ENCODE measurements at places on chromosomes 3 and 15.

- no peak for DNase-seq
Observed at GRCh38 chr3:25863416-25863959, 73.6 kb downstream of the OXSM start.

- no peak for DNase-seq
Observed at GRCh38 chr15:101614761-101615160, 37.4 kb downstream of the TM2D3 start.

- no peak for DNase-seq
Observed at GRCh38 chr3:69926385-69926784, 73.1 kb upstream of the SAMMSON start.

- no peak for DNase-seq
Observed at GRCh38 chr15:86060674-86061073, 19.0 kb upstream of the AGBL1 start.

DNA sequence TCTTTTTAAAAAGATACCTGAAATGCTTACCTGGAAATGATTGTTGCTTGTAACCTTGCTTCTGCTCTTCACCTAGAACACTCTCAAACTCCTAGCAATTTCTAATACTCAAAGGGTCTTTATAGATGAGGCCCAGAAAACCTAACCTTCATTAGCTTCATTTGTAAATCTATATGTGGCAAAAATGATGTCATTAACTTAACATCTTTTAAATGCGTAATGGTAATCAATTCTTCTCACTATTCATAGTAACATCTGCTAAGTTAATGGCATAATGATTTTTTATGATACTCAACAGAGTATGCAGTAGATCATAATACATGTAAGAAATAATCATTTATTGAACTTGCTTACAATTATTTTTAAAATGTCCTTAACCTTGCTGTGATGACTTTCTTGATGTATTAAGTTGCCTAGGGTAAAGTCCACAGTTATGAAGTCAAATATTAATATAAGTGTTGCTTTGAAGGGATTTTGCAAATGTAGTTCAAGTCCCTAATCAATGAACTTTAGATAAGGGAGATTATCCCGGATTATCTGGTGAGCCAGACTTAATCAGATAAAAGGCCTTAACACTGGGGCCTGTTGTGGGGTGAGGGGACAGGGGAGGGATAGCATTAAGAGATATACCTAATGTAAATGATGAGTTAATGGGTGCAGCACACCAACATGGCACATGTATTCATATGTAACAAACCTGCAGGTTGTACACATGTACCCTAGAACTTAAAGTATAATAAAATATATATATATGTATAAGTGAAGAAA, 10.1 kb upstream of the SERPINI2 start:
- DNase-seq = no peak

GRCh38 chr15:45442507-45443135, 64.3 kb upstream of the GATM start:
- no peak for DNase-seq

- no peak for DNase-seq
Observed at GRCh38 chr3:72903004-72903403, 15.2 kb downstream of the GXYLT2 start.

- no peak for DNase-seq
Observed at GRCh38 chr15:56035166-56035565, 41.8 kb upstream of the NEDD4 start.

DNA sequence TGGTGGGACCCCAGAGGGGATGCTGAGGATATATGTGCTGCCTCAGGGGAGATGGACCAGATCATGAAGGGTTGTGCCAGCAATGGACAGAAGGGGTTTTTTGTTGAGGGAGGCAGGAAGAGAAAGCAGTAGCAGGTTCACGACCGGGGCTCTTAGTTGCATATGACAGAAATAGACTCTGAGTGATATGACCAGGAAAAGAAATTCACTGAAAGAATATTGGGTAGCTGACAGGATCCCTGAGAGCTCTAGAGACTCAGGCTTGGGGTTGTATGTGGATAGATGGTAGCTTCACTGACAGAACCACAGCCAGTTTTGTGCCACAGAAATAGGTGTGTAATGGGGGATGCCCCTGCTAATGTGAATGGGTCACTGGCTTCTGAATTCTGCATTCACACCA, 241.6 kb downstream of the ZNF621 start:
- no peak for DNase-seq

GRCh38 chr15:47349179-47349578, 368.1 kb upstream of the SEMA6D start:
- DNase-seq = no peak

DNA sequence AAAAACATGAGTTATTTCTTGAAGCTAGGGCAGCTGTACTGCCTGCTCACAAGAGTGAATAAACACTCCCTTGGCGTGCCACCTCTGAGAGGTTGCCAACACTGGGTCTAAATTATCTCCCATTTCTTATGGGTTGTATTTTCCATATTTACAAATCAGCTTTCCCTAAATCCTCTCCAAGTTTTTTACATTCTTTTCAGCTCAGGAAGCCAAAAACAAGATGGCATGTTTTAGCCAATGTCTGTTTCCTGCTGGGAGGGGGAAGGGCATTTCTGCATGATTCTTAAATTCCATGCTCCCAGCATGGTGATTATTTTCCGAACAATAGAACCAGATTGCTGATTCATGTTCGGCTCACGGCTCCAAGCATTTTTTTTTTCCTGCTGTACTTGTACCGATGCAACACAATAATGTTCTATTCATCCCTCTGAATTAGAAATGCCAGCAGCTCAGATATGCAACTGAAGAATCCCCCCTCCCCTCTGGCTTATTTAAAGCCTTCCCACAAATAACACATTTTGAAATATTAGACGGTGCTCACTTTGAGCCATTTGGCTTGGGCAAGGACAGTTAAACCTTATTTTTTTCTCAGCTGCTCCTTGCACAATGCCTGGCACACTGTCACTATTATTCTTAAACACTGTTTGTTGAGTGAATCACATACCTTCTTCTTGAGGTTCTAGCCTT, 252.5 kb downstream of the THRB start:
- no peak for DNase-seq

DNA sequence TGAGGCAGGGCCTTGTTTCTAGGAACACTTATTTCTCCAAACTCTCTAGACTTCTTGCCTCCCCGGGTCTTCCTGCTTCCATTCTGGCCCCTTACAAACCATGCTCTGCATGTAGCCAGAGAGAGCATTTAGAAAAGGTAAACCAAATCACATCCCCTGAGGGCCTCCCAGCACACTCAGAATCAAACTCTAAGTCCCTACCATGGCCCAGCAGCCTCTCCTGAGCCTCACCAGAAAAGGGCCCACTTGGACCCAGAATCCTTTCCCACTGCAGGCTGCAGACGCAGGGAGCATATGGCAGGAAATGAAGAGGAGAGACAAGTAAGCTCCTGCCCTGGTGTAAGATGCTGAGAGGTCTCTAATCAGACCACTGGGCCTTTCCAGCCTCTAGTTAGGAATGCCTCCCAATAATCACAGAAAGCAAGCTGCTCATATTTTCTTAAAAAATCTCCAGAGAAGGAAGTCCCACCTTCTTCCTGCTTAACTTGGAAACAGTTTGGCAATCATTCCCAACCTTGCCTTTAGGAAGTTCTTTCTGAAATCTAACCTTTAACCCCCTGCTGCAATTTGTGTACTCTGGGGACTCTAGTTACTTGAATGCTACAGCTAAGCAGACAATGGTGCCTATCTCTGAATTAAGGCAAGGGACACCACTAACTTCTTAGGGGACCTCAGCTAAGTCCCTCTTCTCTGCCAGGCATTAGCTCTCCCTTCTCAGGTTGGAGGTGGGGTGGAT, 4.2 kb downstream of the AMOTL2 start:
- DNase-seq = no peak

DNA sequence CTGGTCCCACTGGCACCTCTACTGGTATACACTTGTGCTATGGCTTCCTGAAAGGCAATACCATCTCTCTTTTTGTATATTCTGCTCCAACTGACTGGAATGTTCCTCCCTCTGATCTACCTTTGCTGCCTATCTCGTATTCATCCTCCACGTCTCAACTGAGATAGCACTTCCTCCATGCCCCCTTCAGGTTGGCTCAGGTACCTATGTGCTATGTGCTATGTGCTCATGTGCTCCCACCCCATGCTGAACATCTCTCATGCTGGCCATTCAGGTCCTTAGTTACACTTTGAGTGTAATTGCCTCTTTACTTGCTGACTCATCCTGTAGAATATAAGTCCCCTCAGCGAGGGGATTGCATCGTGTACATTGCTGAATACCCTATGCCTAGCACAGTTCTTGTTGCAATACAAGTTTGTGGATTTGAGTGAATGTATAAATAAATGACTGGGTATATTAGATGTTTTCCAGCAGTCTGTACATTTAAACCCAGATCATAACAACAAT, 156.9 kb downstream of the SOX2 start:
- no peak for DNase-seq

- DNase-seq = no peak
Observed at GRCh38 chr3:181860235-181860634, 148.5 kb downstream of the SOX2 start.

GRCh38 chr15:52078876-52079700, 33.5 kb downstream of the BCL2L10 start:
- peak; percentile 86 for DNase-seq

DNA sequence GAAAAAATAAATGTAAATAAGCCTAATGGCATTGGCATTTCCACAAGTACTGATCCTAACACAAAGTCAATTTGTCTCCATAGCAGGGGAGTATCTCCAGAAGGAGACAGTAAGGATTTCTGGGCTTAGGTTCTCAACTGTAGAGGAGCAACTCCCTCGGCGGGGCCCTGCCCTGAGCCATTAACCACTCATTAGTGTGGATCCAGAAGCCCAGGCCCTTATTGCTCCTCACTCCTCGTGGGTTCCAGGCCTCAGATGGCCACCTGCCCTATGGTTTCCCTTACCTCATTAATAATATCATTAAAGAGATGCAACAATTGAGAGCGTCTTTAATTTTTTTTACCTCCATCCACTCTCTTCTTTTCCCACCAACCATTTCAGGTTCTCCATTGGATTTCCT, 85.3 kb upstream of the CLDN18 start:
- DNase-seq = no peak

- DNase-seq = no peak
Observed at GRCh38 chr3:13281507-13282357, 138.4 kb downstream of the NUP210 start.

- no peak for DNase-seq
Observed at GRCh38 chr3:117868766-117869165, 1159.2 kb downstream of the TUSC7 start.

- no peak for DNase-seq
Observed at GRCh38 chr15:36415643-36416042, 163.8 kb upstream of the CDIN1 start.

GRCh38 chr15:63219196-63219710, 29.8 kb downstream of the RAB8B start:
- no peak for DNase-seq

GRCh38 chr3:123158899-123159390, 42.8 kb upstream of the SEC22A start:
- DNase-seq = no peak

DNA sequence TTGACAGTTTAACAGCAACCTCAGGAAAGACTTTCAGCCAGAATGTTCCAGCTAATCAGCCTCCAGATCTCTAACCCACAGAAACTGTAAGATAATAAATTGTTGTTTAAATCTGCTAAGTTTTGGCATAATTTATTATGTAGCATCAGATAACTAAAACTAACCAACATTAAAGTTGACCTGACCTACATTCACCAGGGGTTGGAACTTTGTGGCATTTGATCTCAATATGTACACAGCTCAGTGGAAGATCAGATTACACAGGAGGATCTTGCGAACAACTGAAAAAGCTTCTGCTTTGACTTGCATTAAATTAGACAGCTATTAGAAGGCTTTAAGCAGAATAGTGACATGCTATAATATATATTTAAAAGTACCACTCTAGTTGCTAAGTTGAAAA, 91.4 kb upstream of the POU1F1 start:
- DNase-seq = no peak

GRCh38 chr15:65032801-65033537, 3.5 kb upstream of the MTFMT start:
- DNase-seq = no peak

DNA sequence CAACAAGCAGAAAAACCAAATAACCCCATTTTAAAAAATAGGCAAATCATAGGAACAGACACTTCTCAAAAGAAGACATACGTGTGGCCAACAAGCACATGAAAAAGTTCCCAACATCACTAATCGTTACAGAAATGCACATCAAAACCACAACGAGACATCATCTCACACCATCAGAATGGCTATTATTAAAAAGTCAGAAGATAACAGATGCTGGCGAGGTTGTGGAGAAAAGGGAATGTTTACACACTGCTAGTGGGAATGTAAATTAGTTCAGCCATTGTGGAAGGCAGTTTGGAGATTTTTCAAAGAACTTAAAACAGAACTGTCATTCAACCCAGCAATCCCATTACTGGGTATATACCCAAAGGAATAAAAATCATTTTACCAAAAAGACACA, 60.7 kb downstream of the ABI3BP start:
- no peak for DNase-seq

GRCh38 chr15:85667491-85668424, 127.0 kb downstream of the KLHL25 start:
- DNase-seq = no peak

GRCh38 chr3:117131259-117131658, 421.7 kb downstream of the TUSC7 start:
- no peak for DNase-seq

- no peak for DNase-seq
Observed at GRCh38 chr3:194312743-194313281, 38.3 kb downstream of the CPN2 start.

DNA sequence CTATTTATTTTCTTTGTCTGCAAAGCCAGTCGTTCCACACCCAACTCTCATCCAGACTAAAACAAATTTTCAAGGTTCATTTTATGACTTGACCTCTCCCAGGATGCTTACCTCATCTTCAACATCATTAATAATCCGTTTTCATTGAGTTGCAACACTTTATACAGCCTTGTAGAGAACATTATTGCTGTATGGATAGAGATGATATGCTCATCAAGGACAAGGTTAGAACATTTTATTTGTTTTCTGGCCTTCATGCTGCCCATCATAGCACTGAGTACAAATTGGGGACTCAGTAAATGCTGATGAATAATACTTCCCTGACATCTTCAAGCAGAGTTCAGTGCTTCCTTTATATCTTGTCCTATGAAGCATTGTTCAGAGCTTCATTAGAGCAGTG, 120.2 kb downstream of the OXSM start:
- no peak for DNase-seq

DNA sequence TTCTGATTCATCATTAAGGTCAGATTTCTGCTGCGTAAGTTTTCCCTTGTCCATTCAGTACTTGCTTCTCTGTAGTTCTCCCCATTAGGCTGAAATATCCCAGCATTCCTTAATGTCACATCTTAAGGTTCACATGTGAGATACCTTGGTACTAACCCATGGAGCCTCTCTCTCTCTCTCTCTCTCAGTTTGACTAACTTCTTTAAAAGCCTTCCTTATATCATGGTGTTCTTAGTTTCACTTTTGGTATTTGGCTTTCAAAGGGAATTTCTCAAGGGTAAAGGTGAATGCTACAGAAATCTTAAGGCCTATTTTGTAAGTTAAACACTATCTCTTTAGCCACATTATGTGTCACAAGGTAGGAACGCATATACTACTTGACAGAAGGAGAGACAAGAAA, 427.3 kb upstream of the ZNF717 start:
- no peak for DNase-seq

GRCh38 chr3:172680684-172681083, 30.2 kb downstream of the NCEH1 start:
- DNase-seq = no peak

- no peak for DNase-seq
Observed at GRCh38 chr15:31768055-31768454, 262.3 kb upstream of the CHRNA7 start.

GRCh38 chr15:73139041-73139743, 86.9 kb downstream of the NEO1 start:
- DNase-seq = no peak

Measured in stimulated activated CD4-positive, alpha-beta T cell treated with anti-CD3 and anti-CD28 coated beads, Interleukin-12 subunit alpha, Interleukin-12 subunit beta, amount 100 ng/mL, for 48 hours (primary cell).